ENCODE measurements at places on chromosomes 7 and 10.

DNA sequence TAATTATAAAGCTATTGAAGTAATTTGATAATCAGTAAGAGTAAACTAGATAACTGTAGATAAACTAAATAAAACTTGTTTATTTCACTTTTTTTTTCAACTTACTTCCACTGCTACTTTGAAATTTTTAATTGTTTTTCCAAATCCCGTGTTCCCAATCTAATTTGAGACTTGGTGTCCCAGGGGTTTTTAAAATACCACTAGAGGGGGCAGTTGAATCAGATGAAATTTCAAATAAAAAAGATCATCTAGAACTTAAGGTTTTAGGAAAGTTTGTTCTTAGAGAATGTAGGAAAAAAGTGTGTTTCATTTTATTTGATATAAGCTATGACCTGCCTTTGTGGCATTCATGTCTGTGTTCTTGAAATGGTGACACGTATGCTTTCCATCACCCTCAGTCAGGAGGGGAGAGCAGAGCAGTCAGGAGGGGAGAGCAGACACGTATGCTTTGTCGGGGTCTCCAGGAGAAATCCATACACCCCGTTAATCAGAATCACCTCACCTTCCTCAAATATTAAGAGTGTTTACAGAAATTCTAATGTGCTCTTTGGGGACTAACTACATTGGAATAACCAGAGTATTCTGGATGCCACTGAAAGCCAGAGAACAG is 49.9 kb downstream of the C10orf67 start:
- DNase-seq = no peak

DNA sequence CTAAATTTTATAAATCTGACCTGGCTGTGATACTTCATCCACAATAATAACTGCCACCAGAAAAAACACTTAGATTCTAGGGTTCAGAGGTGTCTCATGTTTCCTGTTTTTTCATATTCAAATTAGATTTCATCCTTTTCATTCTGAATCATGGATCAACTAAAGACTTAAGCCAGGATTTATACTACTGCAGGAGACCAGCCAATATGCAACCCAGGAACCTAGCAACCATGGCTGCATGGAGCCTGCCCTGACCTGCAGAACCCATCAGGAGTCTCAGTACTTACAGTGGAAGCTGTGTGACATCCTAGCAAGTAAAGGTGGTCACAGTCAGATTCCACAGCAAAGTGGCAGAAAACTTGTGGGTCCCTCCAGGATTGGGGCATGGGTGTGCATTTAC is 40.5 kb upstream of the RNF148 start:
- DNase-seq = no peak

GRCh38 chr10:79071396-79071923 is 2.7 kb downstream of the ZMIZ1 start:
- DNase-seq = no peak

- no peak for DNase-seq
Observed at GRCh38 chr10:89468191-89468965, 54.0 kb downstream of the IFIT5 start.

- peak; percentile 49 for DNase-seq
Observed at GRCh38 chr10:84613336-84614021, 285.1 kb downstream of the CCSER2 start.

DNA sequence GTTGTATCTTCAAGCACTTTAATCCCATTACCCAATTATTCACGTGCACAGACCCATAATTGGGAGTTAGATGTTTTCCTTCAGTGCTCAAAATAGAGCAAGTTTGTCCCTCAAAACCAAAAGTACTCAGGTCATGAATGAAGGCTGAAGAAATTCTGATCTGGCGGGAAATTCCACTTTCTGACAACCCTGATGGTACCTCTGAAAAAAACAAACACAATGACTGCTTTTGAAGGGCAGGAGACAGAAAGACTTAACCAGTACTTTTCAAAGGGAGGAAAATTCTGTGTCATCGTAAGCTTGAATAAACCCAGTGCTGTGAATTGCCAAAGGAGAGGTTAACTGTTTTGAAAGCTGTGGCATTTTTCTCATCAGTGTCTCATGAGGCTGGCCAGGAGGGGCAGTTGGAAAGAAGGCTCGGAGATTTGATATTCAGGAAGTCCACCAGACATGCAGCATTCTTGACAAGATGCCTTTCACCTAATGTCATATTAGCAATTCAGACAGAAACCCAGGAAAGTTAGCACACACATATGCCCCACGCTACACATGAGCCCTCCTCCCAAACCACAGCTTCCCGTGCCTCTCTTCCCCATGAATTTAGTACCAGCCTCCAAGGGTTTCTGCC is 347.0 kb downstream of the KCNMA1 start:
- peak; percentile 23 for DNase-seq

GRCh38 chr10:95248989-95249388 is 41.8 kb downstream of the PDLIM1 start:
- no peak for DNase-seq

- no peak for DNase-seq
Observed at GRCh38 chr10:60819271-60819670, 41.0 kb downstream of the CDK1 start.

- DNase-seq = no peak
Observed at GRCh38 chr7:2613098-2613930, 18.5 kb upstream of the TTYH3 start.

GRCh38 chr10:43384252-43385221 is 13.1 kb downstream of the FXYD4 start:
- no peak for DNase-seq

GRCh38 chr10:91607646-91608403 is 25.0 kb downstream of the PPP1R3C start:
- DNase-seq = no peak

DNA sequence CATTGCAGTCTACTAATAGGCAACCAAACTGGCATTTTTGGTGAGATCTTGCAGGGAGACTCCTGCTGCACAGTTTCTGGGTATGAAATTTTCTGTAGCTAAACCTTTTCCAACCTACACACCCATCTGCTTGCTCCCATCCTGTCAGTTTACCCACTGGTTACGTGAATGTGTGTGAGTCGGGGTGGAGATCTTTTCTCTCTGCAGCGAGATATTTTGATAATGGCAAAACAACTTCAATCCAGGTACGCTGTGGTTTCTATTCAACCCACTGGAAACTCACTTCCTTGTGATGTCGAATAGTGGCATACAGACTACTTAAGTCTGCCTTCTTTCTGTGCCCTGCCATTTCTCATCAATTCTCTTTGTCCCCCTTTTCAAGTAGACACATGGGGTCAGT is 4.5 kb downstream of the PLEKHA1 start:
- DNase-seq = no peak

DNA sequence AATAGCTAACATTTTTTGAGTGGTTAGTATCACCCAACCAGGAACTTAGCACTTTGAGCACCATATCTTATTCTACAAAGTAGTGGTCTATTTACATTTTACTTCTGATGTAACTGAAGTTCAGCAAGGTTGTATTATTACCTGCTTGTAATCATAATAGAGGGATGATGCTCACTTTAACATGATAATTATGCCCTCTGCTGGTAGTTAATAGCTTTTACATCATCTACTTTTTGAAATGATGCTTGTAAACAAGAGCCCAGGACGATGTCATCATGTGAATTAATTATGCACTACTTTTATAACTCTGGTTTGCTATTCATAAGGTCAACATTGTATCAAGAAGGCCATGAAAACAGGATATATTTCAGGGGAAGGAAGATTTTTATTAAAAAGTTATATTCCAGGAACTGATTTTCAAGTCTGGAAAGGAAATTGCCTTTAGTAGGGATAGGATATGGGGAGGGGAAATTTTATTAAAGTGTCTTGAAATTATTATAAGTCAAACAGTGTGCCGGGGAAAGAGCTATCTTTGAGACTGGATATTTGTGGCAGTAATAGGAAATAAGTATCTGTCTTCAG is 80.3 kb upstream of the SCIN start:
- no peak for DNase-seq

DNA sequence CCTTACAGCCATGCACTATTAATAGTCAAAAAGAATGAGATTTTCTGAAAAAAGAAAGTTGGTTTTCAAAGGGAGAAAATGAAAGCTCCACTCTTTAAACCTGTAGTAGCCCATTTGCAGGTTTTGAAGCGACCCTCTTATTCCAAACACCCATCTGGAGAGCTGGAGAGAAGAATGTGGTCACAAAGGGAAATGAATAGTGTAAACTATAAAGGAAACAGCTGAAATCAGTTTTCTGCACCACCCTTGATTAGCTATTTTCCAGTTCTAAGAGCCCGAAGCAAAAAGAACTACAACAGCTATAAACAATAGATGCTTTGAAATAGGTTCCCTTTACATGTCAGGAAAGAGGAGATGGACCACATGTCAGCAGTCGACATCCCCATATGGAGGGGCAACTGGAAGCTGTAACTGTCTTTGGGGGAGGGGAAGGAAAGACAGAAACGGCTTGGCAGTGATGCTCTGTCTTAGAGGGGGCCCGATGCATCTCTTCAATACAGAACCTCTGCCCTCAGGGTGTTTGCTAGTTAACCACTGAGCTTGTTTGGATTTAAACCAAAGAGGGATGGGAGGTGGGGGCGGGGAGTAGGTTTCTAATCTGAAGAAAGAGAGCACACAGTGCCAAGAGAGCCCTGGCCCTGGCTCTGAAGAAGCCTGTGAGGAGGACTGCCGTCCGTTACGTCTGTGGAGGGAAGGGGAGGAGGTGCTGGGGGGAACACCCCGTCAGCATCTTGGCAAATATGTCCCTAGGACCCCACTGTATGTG is 55.3 kb downstream of the CPVL start:
- DNase-seq = no peak

DNA sequence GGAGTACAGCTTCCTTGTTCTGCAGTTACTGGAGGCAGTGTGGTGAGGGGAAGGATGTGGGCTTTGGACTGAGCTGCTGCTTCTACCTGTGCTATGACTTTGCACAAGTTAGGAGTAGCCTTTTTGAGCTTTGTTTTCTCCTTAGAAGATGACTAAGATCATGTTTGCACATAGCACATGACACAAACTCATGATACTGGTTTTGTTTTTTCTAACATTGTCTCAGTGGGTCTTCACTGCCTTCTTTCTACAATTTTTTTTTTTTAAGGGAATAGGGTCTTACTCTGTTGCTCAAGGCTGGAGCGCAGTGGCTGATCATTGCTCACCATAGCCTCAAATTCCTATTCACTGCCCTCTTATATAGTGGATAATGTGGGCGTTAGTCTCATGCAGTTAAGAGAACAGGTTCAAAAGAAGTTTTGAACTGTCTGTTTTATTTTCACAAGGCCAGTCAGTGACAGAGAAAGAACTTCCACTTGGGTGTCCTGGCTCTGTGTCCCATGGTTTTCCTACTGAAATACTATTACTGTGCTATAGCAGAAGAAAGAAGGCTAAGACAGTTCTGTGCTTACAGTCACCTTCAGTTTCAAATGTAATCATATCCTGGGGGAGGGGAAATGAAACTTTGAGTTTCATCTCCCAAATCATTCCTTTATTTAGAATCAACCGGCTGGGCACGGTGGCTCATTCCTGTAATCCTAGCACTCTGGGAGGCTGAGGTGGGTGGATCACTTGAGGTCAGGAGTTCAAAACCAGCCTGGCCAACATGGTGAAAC is 72.0 kb downstream of the KAT6B start:
- DNase-seq = no peak

DNA sequence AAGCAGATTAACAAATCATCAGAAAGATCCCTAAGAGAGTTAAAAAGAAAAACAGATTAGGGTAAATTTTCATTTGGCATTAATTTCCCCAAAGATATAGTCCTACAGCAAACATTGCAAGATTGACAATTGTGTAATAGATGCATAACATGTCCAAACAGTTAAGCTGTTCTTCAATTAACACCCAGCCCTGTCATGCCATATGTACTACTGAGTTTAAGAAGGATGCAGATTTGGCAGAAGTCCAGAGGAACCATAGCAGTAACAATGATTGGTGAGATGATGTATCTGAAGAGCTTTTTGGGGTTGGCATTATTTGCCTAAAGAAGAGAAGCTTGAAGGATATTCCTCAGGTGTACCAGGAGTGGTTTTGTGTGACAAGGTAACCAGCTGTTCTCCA is 287.6 kb downstream of the LRMDA start:
- DNase-seq = no peak

DNA sequence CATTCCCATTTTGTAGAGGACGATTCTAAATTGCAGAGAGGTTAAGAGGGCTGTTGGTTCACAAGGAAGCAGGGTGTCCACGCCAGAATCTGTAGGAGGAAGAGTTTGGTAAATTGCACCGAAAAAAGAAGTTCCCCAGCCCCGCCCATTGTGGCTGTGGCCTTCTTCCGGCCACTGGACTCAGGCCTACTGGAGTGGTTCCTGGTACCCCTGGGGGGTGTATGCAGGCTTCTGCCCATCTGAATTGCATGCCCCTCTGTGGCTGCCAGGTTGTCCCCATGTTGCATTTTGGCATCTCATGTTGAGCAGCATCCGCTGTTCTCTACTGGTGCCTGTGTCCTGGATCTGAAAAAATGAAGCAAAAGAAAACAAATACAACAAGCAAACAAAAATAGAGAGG is 234.2 kb downstream of the WDR11 start:
- DNase-seq = no peak

- DNase-seq = no peak
Observed at GRCh38 chr7:4792537-4793126, 17.2 kb downstream of the AP5Z1 start.

Data from 8988T (cell line).